ENCODE measurements at places on chromosomes 7 and 10.

GRCh38 chr10:4721999-4722753 lies 103.8 kb upstream of the AKR1E2 start:
- no peak for DNase-seq

GRCh38 chr7:8291397-8292141 lies 29.6 kb upstream of the ICA1 start:
- no peak for DNase-seq

DNA sequence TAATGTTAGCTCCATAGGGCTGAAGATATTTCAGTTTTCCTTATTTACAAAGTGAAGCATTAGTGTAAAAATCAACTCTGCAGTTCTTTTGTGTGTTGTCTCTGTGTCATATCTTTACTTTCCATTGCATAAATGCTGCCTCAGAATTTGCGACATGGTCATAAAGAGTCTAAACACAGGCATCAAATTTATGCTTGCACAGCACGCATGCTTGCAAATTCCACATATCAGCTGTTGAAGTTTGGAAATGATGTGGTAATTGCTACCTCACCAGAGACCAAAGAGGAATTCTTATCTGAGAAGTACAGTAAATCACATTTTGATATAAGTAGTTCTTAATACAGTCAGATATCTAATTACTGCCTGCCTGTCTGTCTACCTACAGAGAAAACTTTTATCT lies 348.2 kb upstream of the GRM3 start:
- DNase-seq: no peak

- no peak for DNase-seq
These were observed 178.8 kb downstream of the ARL4A start for GRCh38 chr7:12866207-12866606.

DNA sequence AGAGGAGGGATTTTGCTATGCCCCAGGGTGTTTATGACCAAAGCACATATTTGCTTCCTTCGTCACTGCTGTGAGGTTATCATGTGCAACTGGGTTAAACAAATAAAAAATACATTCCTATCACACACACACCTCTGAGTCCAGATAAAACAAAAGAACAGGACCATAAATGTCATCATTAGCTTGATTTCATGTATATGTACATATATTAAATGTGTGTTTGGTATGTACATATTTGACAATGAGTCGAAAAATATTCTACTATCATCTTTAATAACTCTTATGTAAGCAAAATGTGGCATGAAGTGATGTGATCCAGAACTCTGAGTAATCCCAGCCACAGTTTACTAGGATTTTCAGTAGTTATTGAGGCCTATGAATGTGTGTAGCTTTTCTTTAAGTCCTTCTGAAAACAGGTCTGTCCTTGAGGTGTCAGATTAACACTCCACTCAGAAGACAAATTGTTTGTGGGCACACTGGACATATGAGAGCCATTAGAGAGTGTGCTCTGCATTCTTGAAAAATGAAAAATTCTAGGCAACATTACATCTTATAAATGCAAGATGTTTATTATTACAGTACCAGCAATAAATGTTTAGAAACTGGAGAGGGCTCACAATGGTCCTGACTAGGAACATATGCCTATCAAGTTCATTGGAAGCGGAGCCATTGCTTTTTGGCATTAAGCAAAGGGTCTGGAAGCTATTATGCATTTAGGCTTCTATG lies 335.1 kb upstream of the SEMA3A start:
- DNase-seq: no peak

GRCh38 chr10:86673827-86674581 lies 5.7 kb downstream of the LDB3 start:
- DNase-seq: no peak

DNA sequence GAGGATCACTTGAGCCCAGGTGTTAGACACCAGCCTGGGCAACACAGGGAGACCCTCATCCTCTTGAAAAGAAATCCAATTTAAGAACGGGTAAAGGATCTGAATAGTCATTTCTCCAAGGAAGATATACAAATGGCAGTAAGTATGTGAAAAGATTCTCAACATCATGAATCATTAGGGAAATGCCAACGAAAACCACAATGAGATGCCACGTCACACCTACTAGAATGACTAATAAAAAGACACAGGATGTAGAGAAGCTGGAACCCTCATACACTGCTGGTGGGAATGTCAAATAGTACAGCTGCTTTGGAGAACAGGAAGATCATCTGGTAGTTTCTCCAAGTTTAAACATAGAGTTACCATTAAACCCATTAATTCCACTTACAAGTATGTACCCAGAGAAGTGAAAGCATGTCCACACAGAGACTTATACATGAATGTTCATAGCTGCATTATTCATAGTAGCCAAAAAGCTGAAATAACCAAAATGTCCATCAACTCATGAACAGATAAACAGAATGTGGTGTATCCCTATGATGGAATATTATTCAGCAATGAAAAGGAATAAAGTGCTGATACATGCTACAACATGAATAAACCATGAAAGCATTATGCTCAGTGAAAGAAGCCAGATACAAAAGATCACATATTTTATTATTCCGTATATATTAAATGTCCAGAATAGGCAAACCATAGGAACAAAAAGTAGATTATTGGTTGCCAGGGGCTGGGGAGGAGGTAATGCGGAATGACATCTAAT lies 13.1 kb upstream of the ZMIZ2 start:
- peak; percentile 33 for DNase-seq

DNA sequence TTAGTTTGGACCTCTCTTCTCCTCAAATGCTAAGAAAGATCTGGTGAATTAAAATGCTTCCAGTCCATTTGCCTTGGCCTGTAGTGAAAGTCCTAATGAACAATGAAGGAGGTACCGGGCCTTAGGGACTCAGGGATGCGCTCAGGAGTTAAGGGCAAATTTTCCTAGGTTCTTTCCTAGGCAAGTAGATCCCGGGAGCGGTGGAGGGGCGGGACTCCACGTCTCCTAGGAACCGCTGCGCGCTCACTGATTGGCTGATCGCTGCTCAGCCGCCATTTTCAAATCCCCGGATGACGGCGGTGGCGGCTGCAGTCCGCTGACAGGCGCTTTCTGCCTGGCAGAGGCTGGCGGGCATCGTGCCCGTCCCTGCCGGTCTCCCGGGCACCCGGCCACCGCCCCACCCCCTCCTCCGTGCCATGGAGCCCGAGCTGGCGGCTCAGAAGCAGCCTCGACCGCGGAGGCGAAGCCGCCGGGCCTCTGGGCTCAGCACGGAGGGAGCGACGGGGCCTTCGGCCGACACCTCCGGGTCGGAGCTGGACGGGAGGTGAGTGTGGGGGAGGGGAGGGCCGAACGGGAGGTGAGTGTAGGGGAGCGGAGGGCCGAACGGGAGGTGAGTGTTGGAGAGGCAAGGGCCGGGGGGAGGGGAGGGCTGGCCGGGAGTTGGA lies at the start of gene NET1:
TSS of gene NET1 (plus strand) at position 281 of the 665 bp plus-strand sequence. CDS start at position 417, 136 bp downstream.
- DNase-seq: peak; percentile 68

DNA sequence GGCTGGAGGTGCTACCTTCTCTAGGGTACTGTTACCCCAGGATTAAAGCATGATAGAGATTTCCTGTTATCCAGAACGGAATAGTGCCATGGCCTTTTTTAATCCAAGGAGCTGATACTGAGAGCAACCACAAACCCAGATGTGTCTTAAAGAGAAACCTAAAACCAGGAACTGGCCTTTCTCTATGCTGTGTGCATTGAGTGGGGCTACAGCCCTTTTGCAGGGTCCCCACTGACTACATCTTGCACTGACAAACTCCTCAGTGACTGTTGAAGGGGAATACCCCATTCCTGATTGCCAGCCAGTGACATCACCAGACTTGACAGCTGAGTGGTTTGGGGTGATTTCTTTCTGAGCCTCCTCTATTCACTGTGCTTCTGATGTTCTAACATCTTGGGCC lies 81.9 kb upstream of the CAPZA2 start:
- no peak for DNase-seq

GRCh38 chr10:78953799-78954297 lies 114.9 kb upstream of the ZMIZ1 start:
- no peak for DNase-seq

GRCh38 chr7:55568613-55569268 lies 3.6 kb downstream of the VOPP1 start:
- DNase-seq: no peak

- DNase-seq: no peak
These were observed 63.1 kb downstream of the TFAM start for GRCh38 chr10:58448121-58448935.

GRCh38 chr7:90938371-90938770 lies 325.9 kb upstream of the FZD1 start:
- no peak for DNase-seq

- no peak for DNase-seq
These were observed 51.6 kb downstream of the FAM204A start for GRCh38 chr10:118290471-118290995.

GRCh38 chr10:31083765-31084184 lies 52.1 kb upstream of the ZNF438 start:
- DNase-seq: peak; percentile 50

DNA sequence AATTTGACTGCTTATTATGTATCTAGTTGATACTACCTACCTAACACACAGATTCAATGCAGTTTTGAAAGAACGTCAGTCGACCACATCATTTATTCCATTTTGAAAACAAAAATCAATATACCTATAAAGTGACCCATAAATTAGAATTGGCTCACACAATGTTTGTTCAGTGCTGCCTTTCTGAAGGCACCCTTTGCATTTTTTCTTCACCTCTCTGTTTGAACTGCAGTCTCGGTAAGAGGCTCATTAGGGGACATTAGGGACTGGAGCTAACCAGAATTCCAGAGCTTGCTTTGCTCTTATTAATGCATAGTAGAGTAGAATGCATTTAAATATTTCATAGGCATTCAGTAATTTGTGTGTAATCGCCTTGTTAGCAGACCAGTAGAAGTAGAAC lies 234.1 kb downstream of the FOXP2 start:
- no peak for DNase-seq

DNA sequence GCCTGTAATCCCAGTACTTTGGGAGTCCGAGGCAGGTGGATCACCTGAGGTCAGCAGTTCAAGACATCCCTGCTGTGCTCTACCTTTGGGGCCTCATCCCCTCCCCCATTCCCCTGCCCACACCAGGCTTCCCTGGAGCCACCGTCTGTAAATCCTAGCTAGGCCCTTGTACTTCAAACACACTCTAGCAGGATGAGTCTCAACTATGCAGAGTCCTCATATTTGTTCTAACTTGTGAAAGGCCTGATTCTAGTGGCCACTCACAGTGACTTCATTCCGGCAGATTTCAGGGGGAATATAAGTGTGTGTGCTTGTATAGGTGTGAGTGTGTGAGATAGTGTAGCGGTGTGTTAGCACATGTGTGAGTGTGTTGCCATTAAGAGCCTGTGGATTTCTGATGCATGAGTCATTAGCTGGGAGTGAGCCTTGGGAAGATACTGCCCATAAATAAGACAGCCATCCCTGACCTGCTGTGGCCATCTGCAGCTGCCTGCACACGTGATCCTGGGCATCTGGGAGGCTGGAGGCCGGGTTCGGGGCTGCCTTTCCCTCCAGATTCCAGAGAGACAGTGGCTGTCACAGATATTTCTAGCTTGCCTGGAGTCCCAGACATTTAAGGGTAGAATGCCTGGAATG lies 1.7 kb upstream of the NEURL1 start:
- no peak for DNase-seq

GRCh38 chr10:5858811-5859210 lies 30.9 kb downstream of the ANKRD16 start:
- DNase-seq: no peak

- no peak for DNase-seq
These were observed 289.0 kb downstream of the TWIST1 start for GRCh38 chr7:18828260-18828993.

DNA sequence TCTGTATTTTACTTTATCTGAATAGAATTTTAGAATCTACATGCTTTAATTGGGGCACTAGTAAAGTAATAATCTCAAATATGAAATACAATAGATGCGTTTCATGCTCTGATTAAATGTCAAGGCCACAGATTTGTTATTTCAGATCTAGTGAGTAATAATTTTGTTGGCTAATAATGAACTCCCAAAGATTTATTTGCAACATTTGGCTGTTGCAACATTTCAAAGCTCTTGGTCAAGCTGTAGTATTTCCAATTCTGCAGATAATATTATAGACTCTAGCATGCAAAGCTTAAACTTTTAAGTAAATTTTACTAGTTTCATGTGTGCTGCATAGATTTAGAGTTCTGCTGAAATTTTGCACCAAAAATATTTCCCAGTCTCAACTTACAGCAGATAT lies 16.7 kb downstream of the LRRN3 start:
- DNase-seq: no peak

- DNase-seq: no peak
These were observed 18.1 kb downstream of the ADRB1 start for GRCh38 chr10:114061789-114062188.

- no peak for DNase-seq
These were observed 276.2 kb downstream of the MDFIC start for GRCh38 chr7:115198143-115198542.

DNA sequence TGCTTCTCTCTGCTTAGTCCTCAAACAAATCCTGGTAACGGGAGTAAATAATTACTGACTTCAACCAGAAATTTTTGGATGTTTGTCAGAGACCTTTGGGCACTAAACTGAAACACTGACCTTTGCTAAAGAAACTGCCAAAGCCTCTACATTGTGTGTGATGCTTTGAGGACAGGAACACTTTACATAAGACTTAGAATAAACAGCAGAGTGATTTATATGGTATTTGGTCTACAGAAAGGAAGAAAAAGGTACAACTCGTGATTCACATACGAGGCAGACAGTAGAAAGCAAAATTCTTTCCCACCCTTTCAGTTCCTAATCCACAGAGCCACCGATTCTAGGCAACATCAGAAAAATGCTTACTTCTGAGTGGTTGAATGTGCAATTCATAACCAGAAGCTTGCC lies 59.8 kb downstream of the SLC16A12 start:
- no peak for DNase-seq

GRCh38 chr7:141444961-141445360 lies 106.2 kb upstream of the AGK start:
- no peak for DNase-seq

- DNase-seq: peak; percentile 3
These were observed at the start of gene PLXDC2 for GRCh38 chr10:19816411-19817230. TSS of gene PLXDC2 (plus strand) at chr10:19816432.

DNA sequence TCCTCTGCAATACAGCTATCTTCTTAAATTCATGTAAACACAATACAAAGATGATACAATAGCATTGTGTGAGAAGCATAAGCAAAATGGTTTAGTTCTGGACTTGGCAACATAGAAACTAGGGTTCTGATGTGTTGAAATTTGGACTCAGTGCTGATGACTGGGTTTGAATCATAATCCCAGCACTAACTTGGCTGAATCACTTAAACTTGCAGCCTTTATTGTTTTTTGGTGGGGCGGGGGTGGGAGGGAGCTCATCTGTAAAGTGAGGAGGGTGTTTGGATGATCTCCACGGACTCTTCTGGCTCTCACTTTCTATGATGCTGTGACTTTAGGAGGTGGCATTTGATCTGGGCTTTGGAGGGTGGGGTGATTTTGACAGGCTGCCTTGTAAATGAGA lies 158.2 kb downstream of the WNT2 start:
- DNase-seq: no peak

GRCh38 chr7:33719059-33719581 lies 186.2 kb upstream of the BMPER start:
- no peak for DNase-seq

GRCh38 chr7:22252936-22253536 lies 103.9 kb downstream of the RAPGEF5 start:
- DNase-seq: no peak

All from stimulated activated CD4-positive, alpha-beta T cell treated with anti-CD3 and anti-CD28 coated beads, Interleukin-4, amount 100 ng/mL, for 48 hours (primary cell).